Thyroid gland (tissue), 4 donors: ENCODE measurements at places on chromosomes 7 and 10. TPM values are rescaled to one million over a fixed set of nuclear protein-coding genes. Genes with fewer than 3 reads are reported as not detected.

- H3K27ac ChIP-seq = no peak overlapping the region
- H3K4me3 ChIP-seq = no peak overlapping the region
- peaks cover 12% of the 10 kb centered on the region for H3K4me1 ChIP-seq
- DNase-seq = no peak
These were observed 221.3 kb upstream of the ZMIZ1 start for GRCh38 chr10:78847485-78847884.

GRCh38 chr7:39937366-39938153 is 12.5 kb upstream of the CDK13 start:
- H3K27me3 ChIP-seq = no peaks in the 10 kb centered on the region
- no peaks in the 10 kb centered on the region for H3K4me1 ChIP-seq
- no peak overlapping the region for H3K4me3 ChIP-seq
- H3K27ac ChIP-seq = no peak overlapping the region
- no peak for DNase-seq

GRCh38 chr7:143733876-143734275 is 23.6 kb downstream of the CTAGE6 start:
- H3K4me3 ChIP-seq = no peak overlapping the region
- H3K27me3 ChIP-seq = no peaks in the 10 kb centered on the region
- H3K27ac ChIP-seq = no peak overlapping the region
- no peaks in the 10 kb centered on the region for H3K36me3 ChIP-seq
- no peaks in the 10 kb centered on the region for H3K4me1 ChIP-seq

GRCh38 chr7:15167912-15168311 is 265.4 kb upstream of the DGKB start:
- H3K36me3 ChIP-seq = no peaks in the 10 kb centered on the region
- H3K27me3 ChIP-seq = no peaks in the 10 kb centered on the region
- no peak overlapping the region for H3K4me3 ChIP-seq

GRCh38 chr7:106344861-106345260 is 60.1 kb upstream of the NAMPT start:
- H3K36me3 ChIP-seq = no peaks in the 10 kb centered on the region
- H3K4me1 ChIP-seq = no peaks in the 10 kb centered on the region
- DNase-seq = no peak
- H3K4me3 ChIP-seq = no peak overlapping the region

GRCh38 chr10:34674176-34674575 is 140.9 kb downstream of the PARD3 start:
- peak; percentile 18 for DNase-seq
- no peaks in the 10 kb centered on the region for H3K27me3 ChIP-seq
- no peak overlapping the region for H3K4me3 ChIP-seq
- H3K36me3 ChIP-seq = no peaks in the 10 kb centered on the region
- peaks cover 26% of the 10 kb centered on the region for H3K4me1 ChIP-seq

DNA sequence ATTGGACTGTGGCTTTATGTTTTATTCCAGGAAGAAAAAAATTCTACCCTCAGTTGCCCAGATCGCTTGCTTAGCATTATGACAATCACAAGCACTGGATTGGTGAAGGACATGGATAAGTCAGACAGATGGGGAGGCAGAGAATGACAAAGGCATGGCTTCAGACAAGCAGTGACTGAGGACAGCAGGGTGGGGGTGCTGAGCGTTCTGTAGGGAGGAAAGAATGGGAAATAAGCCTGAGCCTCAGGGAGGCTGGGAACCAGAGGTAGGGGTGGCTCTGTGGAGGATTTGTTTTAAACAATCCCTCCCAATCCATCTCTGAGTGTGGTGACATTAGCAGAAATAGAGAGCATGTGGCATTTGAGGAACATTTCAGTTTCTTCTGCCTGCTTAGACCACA is 896.9 kb downstream of the CCSER2 start:
- H3K27ac ChIP-seq = peak overlapping the region; percentile 49
- peaks cover 30% of the 10 kb centered on the region for H3K4me1 ChIP-seq
- no peak for DNase-seq
- H3K27me3 ChIP-seq = no peaks in the 10 kb centered on the region
- no peaks in the 10 kb centered on the region for H3K36me3 ChIP-seq

The CAPZA2 gene
- total RNA-seq = 142 TPM

The OR2A1 gene
- 0.33 TPM for total RNA-seq

The CRHR2 gene
- 0.45 TPM for total RNA-seq
